ENCODE measurements at places on chromosomes 6 and 20.
A peak's percentile ranks its signal among the peaks of the same experiment; 100 is the strongest.

DNA sequence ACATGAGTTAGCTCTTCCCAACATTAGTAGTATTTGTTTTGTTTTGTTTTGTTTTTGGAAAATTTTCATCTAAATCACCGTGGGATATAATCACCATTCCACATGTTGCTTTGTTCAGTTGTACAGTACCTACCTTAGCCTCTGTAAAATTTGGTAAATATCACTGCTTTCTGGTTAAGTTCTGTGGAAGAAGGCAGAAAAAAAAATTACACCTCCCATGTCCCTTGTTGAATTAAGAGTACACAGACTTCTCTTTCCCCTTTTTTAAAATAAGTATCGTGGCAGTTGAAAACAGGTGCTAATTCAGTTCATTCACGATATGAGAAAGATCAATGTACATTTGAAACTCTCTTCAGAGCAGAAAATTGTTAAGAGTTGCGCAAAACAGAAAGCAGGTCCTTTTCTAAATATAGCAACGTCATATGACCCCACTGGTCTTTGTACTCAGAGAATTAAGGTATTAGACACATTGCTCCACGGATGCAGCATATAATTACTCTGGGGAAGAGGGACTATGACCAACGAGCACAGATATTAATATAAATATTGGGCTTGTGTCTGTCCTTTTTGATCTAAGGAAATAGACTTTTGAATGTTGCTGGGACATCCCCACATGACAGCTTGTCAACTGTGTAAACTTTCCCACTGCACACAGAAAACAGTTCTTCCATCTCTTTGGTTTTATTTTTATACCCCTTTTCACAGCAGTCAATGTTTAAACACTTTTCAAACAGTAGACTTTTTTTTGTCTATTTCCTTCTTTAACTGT, 58.6 kb upstream of the ZNF217 start:
- DNase-seq, result peak; percentile 55

- DNase-seq, result no peak
These were observed 71.7 kb downstream of the SNX5 start for GRCh38 chr20:17896771-17897369.

- DNase-seq, result no peak
These were observed 2.9 kb downstream of the FILIP1 start for GRCh38 chr6:75490706-75491105.

GRCh38 chr20:10447028-10447427, 11.9 kb downstream of the SLX4IP start:
- DNase-seq, result peak; percentile 72

- DNase-seq, result no peak
These were observed 39.8 kb upstream of the MMS22L start for GRCh38 chr6:97322811-97323210.

DNA sequence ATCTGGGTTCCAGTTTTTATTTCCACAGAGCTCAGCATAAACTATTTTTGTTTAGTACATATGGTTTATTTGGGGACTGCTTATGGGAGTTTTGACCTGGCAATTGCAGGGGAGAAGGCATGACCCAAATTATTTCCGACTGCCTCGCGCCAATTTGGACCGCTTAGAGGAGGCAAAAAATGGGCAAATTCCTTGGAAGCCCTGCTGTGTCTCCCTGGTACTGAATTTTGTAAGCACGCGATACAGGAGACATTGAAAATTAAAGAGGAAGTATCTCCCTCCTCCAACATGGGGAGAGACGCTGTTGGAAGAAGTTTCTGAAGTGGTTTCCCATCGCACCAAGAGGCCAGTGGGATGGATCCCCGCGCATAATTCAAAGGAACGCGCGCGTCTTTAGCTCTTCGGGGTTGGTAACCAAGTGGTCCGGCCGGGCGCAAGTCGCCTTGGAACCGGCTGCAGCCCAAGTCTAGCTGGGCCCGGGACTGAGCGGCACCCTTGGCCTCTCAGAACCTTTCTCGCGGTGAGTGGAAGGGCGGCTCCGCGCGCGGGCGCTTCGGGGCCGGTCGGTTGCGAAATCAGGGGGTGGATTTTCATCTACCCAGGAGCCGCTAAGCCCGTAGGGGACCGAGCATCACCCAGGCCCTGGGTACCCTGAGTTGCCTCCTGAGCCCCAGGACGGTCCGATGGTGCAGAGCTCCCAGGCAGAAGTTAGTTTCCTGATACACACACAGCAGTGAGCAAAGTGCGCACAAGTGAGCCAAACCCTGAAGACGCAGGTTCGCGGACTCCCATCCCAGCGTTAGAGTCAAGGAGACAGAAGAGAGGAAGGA, 6.2 kb downstream of the NKX2-2 start:
- no peak for DNase-seq

GRCh38 chr20:62407221-62407992, at the start of gene CABLES2:
Gene CABLES2 (minus strand): TSS chr20:62407285. CDS start chr20:62407276, 9 bp downstream.
- peak; percentile 93 for DNase-seq
